ENCODE measurements at places on chromosomes 4 and X.

DNA sequence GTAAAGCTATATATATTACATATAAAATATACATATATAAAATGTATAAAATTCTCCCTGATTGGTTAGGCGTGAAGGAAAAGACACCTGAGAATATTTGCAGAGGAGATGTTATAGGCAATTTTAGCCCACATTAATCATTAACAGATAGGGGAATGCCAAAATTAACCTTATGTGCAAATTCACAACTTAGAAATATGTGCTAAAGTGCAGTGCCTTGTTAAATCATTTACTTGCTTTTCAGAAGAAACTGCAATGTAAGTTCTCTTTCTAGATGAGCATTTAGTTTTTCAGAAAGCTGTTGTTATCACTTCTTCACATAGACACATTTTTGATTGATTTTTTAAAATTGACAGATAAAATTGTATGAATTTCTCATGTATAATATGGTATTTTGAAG, 5.6 kb downstream of the TASL start:
- DNase-seq = no peak

DNA sequence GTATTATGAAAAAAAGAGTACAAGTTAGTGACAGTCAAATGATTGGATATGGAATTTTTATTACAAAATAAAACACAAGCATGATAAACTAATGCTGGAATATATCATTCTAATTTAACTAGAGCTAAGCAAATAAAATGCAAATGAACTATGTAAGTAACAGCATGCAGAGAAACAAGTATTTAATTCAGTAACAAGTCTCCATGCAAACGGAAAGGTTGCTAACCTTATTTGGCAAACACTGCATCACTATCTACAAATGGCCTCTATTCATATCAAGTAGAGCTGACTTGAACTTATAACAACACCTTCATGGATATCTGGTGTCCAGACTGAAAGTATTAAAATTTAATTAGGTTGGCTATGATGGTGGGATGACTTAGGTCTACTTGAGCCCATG, 15.4 kb downstream of the PPM1K start:
- DNase-seq = no peak

DNA sequence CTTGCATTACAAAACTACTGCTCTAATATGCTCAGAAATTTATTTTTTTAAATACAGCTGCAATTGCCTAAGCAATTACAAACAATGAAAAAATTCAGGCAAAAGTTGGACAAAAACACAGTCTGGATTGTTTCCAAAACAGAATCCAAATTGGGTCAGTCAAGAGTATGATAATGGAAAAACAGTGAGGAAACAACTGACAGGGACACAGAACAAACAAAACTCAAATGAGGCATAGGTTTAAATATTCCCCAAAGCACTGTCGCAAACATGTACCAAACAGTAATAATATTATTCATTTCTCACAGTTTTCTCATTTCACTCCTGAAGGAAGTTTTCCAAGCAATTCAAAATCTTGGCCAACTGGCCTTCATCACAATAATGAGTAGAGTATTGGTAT, 386.6 kb downstream of the CENPC start:
- no peak for DNase-seq

DNA sequence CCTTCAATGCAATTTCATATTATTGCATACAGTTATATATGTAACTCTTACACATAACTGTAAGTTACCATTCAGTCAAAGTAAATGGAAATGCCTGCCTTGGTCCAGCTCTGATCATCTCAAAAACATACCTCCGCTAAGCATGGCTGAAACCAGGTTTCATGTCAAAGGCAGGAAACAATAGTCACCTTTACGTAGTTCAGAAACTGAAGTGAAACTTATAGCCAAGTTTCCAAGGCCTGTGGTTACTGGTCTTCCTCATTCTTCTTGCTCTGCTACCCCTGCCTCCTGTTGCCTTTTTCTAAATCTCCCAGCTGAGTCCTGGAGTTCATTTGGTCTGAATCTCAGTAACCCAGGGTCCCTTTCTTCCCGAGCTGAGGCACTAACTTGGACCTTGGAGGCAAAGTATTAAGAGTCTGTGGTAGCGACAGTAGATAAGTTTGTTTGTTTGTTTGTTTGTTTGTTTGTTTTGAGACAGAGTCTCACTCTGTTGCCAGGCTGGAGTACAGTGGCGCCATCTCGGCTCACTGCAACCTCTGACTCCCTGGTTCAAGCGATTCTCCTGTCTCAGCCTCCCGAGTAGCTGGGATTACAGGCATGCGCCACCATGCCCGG, 30.8 kb downstream of the DAPP1 start:
- no peak for DNase-seq

DNA sequence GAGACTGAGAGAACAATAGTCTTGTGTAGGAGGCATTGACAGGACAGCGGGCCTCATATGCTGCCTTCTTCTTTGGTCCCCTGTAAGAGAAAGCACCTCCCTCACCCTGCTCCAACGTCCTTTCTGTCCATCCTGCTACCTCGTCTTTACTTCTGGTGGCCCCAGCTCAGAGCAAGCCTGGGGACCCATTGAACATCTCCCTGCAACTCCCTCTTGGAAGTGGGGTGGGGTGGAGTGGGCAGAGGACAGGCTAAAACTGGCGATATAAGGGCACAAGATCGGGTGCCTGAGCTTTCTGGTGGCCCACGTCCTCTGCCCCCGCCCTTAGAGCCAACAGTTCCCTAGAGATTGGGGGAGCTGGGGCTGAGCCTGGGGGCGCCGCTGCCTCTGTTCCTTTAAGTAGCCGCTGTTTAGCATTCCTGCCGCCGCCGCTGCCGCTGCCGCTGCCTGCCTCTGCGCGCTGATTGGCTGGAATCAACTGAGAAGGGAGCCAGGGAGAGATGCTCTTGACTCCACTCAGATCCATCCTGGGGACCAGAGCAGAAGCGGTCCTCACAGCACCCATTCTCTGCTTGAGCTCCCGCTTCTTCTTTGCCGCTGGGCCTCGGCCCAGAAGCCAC, at the start of gene DLG3:
Gene DLG3 (plus strand): TSS at position 510 of the 620 bp plus-strand sequence. CDS start 367 bp downstream, outside the sequence.
- DNase-seq = peak; percentile 86

- DNase-seq = no peak
These were observed 173.6 kb upstream of the NRK start for GRCh38 chrX:105648732-105649131.

- no peak for DNase-seq
These were observed 87.9 kb downstream of the WDFY3 start for GRCh38 chr4:84878546-84878945.

- peak; percentile 17 for DNase-seq
These were observed 122.7 kb downstream of the TMEM164 start for GRCh38 chrX:110125446-110126162.

DNA sequence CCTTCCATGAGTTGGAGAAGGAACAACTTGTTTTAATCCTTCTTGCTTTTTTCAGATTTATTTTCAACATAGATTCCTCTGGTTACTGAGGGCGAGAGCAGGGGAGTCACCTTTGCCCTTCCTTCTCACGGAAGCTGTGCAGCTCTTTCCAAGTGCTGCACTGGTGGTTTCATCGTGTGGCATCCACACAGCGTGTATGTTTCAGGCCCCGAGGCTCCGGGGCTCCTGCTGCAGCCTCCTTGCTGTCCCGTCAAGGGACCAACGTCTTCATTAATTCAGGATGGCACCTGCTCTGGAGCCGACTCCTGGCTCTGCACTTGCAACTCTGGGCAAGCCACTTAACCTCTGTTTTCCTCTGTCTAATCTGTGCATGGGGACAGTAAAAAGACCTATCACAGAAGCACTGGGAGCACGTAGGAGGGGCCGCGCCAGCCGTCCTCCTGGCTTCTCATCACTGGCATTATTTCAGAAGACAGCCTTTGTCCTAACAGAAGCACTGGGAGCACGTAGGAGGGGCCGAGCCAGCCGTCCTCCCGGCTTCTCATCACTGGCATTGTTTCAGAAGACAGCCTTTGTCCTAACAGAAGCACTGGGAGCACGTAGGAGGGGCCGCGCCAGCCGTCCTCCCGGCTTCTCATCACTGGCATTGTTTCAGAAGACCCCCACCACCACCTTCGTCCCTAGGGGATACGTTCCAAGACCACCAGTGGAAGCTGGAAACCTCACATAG, 117.8 kb upstream of the NKX1-1 start:
- DNase-seq = peak; percentile 44

GRCh38 chrX:9770319-9770718, 4.7 kb upstream of the GPR143 start:
- DNase-seq = no peak

DNA sequence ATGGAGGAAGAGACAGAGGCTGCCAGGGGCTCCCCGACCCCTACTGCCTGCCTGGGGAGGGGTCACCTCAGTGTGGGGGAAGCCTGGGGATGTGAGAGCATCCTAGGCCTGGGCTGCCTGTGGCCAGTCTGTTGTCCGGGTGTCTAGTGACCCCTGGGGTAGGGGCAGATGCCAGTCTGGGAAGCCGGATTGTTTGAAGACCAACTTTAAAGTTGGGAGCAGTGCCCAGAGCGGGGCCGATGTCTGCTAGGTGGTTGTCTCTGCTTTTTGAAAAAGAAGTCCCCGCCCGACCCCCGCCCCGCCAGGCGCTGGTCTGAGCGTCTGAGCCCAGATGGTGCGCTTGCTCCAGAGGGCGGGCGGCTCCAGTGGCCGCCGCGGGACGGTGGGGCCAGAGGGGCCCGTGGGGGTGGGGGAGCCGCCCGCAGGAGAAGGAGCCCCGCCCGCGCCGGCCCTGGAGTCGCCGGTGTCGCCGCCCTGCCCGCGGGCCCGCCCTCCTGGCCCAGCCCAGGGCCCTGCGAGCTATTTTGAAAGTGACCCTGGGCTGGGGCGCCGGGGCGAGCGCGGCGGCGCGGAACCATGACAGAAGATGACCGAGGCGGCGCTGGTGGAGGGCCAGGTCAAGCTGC, at the start of gene DOK7:
Gene DOK7 (plus strand): TSS at position 517 of the 626 bp plus-strand sequence. CDS start 70 bp downstream, at position 587.
- no peak for DNase-seq

DNA sequence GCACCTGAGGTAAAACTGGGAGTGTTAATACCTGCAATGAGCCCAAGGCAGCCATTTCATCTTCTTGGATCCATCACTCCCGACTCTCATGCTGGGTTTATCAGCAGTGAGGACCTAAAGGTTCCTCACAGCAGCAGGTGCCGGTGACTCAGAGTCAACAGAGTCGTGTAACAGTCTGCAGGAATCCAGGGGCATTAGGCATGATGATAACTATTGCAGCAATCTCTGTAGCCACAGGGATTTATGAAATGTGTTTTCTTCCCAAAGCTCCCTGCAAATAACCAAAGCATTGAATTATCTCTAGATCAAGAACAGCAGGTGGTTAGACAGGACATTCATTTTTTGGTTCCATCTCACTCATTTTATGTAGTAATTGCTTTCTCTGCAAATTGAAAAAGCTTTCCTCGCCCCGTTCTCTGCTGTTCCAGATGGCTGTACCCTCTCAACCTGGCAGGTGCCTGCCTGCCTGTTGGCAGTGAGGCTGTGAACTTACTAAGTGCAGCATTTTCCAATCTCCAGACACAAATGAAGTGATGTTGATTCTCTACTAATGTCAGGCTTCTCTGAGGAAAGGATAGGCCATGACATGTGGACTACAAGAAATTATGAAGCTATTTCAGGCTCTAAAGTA, 48.1 kb upstream of the TSPAN7 start:
- DNase-seq = peak; percentile 5

GRCh38 chrX:69535661-69536060, 31.5 kb downstream of the NALF2 start:
- no peak for DNase-seq

GRCh38 chr4:186569533-186570192, 14.3 kb upstream of the MTNR1A start:
- DNase-seq = no peak

DNA sequence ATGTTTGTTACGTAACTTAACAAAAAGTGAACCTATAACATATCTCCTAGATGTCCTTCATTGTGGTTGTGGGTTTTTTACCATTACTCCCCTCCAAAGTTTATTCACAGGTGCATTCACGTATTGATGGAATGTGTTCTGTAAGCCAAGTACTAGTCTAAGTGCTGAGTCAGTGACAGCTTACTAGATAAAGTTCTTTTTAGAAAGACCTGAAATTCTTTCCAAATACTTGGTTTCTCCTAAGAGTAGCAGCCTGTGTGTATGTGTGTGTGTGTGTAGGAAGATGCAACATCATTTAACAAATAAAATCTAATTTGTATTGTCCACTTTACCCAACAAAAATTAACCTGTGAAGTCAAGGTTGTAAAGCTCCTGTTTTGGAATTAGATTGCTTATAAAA, 22.1 kb downstream of the NAP1L5 start:
- no peak for DNase-seq

- DNase-seq = no peak
These were observed 739 bp downstream of the GAK start for GRCh38 chr4:931194-931959.

GRCh38 chr4:38957893-38958292, 74.3 kb downstream of the TMEM156 start:
- DNase-seq = no peak

DNA sequence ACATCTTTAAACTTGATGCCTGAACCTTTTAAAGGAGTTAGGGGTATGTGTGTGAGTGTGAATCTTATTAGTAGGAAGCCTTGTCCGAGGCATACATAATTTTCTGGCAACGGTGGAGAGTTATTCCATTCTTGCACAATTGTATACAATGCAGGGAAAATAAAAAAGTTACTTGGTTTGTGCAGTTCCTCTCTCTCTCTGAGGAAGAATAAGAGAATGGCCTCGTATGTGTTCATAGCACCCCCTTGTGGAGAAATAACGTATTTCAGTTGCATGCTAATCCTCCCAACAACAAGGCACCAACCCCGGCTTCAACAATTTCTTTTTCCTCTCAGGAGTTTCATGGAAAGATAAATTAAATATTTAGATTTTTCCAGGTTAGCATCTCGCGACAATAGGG, 33.7 kb upstream of the FGF13 start:
- peak; percentile 59 for DNase-seq

GRCh38 chrX:41084893-41085511, at the start of gene USP9X:
Gene USP9X (plus strand): TSS chrX:41085445. CDS start chrX:41123629, 38,184 bp downstream.
- DNase-seq = peak; percentile 88
